DMS153 (cell line): ENCODE measurements at places on chromosomes 16 and 17.

- no peak for DNase-seq
Observed at GRCh38 chr16:77782694-77783093, 5.7 kb upstream of the VAT1L start.

GRCh38 chr17:33864758-33865229, 390.3 kb upstream of the CCL2 start:
- DNase-seq: no peak

GRCh38 chr16:24289166-24289700, 33.1 kb downstream of the CACNG3 start:
- DNase-seq: no peak

GRCh38 chr16:76574651-76575050, 297.4 kb downstream of the CNTNAP4 start:
- no peak for DNase-seq

DNA sequence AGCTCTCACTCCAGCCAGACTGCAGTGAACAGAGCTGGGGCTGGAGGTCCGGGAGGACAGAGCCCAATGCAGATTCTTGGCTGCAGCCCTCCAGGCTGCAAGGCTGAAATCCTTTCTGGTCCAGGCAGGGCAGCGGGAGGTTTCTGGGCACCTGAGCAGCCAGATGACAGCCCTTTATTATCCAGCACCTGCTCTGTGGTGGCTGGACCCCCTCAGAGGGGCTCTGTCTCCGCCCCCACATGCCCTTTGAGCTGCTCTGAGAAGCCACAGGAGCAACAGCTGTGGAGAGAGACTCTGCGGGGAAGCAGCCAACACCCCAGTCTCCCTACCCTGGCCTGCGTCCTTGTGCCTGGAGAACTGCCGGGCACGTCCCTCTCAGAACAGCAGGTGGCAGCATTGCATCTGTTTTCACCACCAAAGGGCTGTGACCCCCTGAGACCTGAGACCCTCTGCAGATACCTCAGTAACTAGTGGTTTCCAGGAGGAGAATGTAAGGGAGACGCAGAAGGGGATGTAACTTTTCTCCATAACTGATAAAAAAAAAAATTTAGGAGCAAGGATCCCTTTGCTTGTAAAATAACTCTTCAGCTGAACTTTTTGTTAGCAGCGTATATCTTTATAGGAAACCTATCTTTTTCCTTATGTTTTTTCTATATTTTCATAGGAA, 3.7 kb upstream of the CNP start:
- no peak for DNase-seq

- peak; percentile 46 for DNase-seq
Observed at GRCh38 chr16:85192238-85193114, 80.2 kb upstream of the CIBAR2 start.

- no peak for DNase-seq
Observed at GRCh38 chr16:6646891-6647290, 685.8 kb upstream of the RBFOX1 start.

- DNase-seq: no peak
Observed at GRCh38 chr17:64769712-64770111, 107.6 kb upstream of the SMURF2 start.

GRCh38 chr16:31413381-31413780, 14.8 kb downstream of the COX6A2 start:
- DNase-seq: no peak

GRCh38 chr17:14297161-14297851, 3.6 kb upstream of the HS3ST3B1 start:
- no peak for DNase-seq

GRCh38 chr17:75077072-75077495, 10.7 kb upstream of the SLC16A5 start:
- no peak for DNase-seq

- no peak for DNase-seq
Observed at GRCh38 chr17:50355701-50356341, 9.9 kb downstream of the XYLT2 start.

GRCh38 chr17:17132746-17133145, 73.4 kb downstream of the PLD6 start:
- no peak for DNase-seq

DNA sequence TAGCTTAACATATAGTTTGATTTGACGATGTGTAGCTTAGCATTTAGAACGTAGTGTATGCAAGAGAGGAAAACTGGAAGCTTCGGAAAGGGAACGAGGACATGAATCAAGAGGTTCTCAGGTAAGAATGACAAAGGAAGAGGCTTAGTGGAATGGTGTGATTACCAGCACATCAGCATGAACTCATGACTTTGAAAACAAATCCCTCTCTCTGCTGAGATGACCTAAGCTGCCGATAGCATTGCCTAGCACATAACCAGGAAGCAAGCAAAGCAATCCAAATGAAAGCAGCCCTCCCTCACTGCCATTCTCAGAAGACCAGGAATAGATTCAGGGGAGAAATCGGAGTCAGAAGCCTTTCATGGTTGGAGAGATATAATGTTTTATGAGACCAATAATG, 51.3 kb upstream of the CCL1 start:
- no peak for DNase-seq

GRCh38 chr16:14028202-14028601, 42.9 kb upstream of the MRTFB start:
- no peak for DNase-seq

GRCh38 chr16:66211651-66212050, 154.8 kb upstream of the CDH5 start:
- DNase-seq: no peak
